ENCODE measurements at places on chromosomes 6 and 20. TPM values are rescaled to one million over a fixed set of nuclear protein-coding genes. Genes with fewer than 3 reads are reported as not detected.
A peak's percentile ranks its signal among the peaks of the same experiment; 100 is the strongest.

- DNase-seq, result no peak
- H3K27me3 ChIP-seq, result no peaks in the 10 kb centered on the region
- H3K4me3 ChIP-seq, result no peak overlapping the region
- peaks cover 4% of the 10 kb centered on the region for H3K4me1 ChIP-seq
Measured at GRCh38 chr6:112215488-112216284, 38.7 kb downstream of the LAMA4 start.

The COL20A1 gene
- total RNA-seq, result not detected

The CYP39A1 gene
- total RNA-seq, result 6.0 TPM

DNA sequence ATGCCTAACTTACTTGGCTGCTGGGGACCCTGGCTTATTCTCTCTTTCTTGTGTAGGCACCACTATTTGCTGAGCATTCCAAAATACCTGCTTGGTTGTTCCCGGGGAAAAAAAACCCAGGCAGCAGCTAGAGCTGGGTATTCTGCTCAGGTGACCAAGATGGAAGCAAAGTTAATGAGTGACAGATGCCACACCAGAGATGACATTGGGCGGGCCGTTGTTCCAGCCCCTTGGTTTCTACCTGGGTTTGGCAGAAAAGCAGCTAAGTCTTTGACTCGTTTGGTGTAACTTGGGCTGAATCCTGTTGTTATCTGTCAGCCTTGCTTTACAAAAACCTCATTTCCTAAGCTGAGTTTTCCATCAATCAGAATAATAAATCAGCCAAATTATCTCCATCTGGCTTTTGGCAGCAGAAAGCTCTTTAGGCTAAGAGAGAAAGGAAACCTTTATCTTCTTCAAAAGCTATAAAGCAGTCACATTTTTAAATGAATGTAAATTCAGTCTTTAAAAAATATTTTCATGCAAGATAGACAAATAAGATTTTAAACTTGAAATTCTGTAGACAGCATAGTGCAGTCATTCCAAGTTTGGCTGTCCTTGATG, 202.0 kb upstream of the GMDS start:
- no peak overlapping the region for H3K27ac ChIP-seq
- no peaks in the 10 kb centered on the region for H3K27me3 ChIP-seq
- H3K4me1 ChIP-seq, result peaks cover 5% of the 10 kb centered on the region

DNA sequence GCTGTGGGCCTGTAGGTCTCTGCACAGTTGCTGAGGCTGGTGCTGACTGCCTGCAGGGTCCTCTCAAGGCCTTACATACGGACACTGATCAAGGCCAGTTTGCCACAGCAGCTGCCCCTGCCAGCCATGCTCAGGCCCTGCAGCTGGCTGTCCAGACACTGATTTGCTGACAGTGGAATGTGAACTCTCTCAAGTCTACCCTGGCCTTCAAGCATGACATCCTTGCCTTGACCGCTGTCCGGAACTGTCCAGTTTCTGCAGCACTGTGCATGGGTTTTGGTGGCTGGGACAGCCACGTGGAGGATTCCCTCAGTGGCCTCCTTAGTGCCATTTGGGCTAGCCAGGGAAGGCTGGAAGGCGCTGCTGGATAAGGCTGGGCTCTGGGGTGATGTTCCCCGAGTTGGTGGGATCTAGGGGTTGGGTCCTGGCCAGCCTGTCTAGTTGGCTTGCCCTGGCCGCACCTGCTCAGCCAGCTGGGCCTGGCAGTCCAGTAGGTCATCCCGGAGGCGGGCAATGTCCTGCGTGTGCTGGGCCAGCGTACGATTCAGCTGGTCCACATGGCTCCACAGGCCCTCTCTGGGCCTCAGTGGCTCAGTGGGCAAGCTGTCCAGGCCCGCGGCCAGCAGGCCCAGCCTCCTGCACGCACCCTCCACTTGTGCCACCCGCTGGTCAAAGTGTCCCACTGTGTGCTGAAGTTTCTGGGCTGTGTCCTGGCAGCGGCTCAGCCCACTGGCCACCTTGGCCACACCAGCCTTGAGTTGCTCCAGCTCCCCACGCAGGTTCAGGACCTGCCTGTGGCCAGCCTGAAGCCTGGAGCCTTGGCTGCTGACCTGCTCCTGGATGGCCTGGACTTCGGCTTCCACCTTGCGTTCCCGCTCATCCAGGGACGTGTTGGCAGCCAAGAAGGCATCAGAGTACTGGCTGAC, 5.5 kb downstream of the EMILIN3 start:
- H3K36me3 ChIP-seq, result peaks cover 13% of the 10 kb centered on the region
- H3K4me1 ChIP-seq, result no peaks in the 10 kb centered on the region
- H3K4me3 ChIP-seq, result no peak overlapping the region
- no peaks in the 10 kb centered on the region for H3K27me3 ChIP-seq

- H3K4me3 ChIP-seq, result no peak overlapping the region
- H3K27me3 ChIP-seq, result no peaks in the 10 kb centered on the region
- no peak for DNase-seq
- no peak overlapping the region for H3K27ac ChIP-seq
Measured at GRCh38 chr20:60718743-60719480, 533.1 kb upstream of the CDH4 start.

DNA sequence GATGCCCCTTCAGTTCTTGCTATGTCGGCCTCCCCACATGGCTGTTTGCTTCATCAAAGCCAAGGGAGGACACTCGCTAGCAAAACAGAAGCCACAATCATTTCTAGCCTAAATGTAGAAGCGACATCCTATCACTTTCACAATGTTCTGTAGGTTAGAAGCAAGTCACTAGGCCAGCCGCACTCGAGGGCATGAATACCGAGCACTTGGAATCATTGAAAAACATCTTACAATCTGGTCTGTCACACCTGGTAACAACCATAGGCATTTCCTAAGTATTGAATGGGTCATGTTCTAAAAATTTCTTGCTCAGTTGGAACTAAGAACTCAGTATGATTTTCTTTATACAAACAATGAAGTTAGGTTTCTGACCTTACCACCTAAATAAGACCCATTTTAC, 192.3 kb downstream of the AIG1 start:
- no peak overlapping the region for H3K4me3 ChIP-seq
- H3K36me3 ChIP-seq, result no peaks in the 10 kb centered on the region
- no peak overlapping the region for H3K27ac ChIP-seq
- no peaks in the 10 kb centered on the region for H3K27me3 ChIP-seq
- no peaks in the 10 kb centered on the region for H3K4me1 ChIP-seq

GRCh38 chr6:13079096-13079723, 249.1 kb downstream of the TBC1D7 start:
- H3K4me1 ChIP-seq, result peaks cover 7% of the 10 kb centered on the region
- DNase-seq, result no peak
- H3K36me3 ChIP-seq, result no peaks in the 10 kb centered on the region
- H3K4me3 ChIP-seq, result no peak overlapping the region
- no peak overlapping the region for H3K27ac ChIP-seq

The ENPP3 gene
- 2.0 TPM for total RNA-seq

GRCh38 chr6:170025935-170026750, 264.7 kb downstream of the DLL1 start:
- peak; percentile 96 for DNase-seq
- H3K27ac ChIP-seq, result no peak overlapping the region
- H3K27me3 ChIP-seq, result no peaks in the 10 kb centered on the region
- H3K4me1 ChIP-seq, result no peaks in the 10 kb centered on the region
- no peaks in the 10 kb centered on the region for H3K36me3 ChIP-seq

The TMC2 gene
- not detected for total RNA-seq

DNA sequence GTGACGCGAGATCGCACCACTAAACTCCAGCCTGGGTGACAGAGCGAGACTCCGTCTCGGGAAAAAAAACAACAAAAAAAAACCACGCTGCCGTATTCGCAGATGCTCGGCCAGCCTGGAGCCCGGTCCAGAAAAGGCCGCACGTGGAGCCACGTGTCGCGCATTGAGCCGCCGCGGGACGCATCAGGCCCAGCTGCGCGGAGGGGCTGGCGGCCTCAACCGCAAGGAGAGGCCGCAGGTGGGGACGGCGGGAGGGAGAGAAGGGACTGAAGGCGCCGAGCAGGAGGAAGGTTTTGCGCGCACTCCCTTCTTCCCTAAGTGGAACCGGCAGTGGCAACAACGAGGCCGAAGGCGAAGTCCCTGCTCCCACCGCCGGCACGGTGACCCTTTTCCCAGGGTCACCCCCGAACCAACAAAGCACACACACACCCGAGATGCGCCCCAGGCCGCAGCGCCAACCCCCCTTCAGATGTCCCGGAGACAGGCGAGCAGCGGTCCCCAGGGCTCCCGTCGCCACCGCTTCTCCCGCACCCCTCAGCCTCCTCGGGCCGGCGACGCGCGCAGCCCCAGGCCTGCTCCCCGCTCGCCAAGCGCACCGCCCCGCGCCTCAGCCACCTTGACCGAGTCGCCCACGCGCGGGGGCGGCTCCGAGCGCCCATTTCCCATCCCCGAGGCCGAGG, 681 bp downstream of the SYCP2 start:
- H3K4me3 ChIP-seq, result no peak overlapping the region
- peaks cover 3% of the 10 kb centered on the region for H3K4me1 ChIP-seq
- H3K27me3 ChIP-seq, result no peaks in the 10 kb centered on the region
- DNase-seq, result no peak

GRCh38 chr20:17993546-17993945, 24.7 kb downstream of the MGME1 start:
- DNase-seq, result peak; percentile 13
- peaks cover 2% of the 10 kb centered on the region for H3K4me1 ChIP-seq
- H3K27me3 ChIP-seq, result no peaks in the 10 kb centered on the region
- H3K27ac ChIP-seq, result peak overlapping the region; percentile 16
- H3K4me3 ChIP-seq, result no peak overlapping the region

The NKX2-4 gene
- total RNA-seq, result not detected

DNA sequence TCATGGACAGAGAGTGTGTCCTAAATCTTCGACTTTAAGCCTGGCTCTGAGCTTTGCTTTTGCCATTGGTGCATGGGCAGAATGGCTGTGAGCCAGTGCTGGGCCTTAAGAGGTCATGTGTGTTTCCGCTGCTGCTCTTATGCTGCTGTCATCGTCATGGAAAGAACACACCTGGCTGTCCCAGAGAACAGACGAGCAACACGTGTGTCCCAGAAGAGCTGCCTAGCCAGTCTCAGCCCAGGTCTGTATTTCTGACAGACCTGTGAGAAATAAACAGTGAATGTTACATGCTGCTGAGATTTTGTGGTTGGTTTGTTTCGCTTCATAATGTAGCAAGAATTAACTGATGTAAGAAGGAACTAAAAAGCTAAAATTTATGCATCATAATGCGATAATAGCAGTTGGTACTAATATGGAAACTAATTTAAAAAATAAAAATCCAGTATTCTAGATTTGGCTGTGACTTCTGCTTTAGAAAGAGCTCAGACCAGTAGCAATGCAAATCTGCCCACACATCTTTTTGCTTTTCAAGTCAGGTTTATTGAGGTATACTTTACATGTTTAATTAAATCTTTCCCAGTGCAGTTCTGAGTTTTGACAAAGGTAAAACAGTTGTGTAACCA, 11.5 kb upstream of the SCP2D1 start:
- no peak overlapping the region for H3K4me3 ChIP-seq
- DNase-seq, result peak; percentile 11
- no peaks in the 10 kb centered on the region for H3K4me1 ChIP-seq

GRCh38 chr20:45406260-45407066, 1.6 kb upstream of the DBNDD2 start:
- no peaks in the 10 kb centered on the region for H3K27me3 ChIP-seq
- H3K4me3 ChIP-seq, result peak overlapping the region; percentile 78
- DNase-seq, result peak; percentile 47

- H3K4me3 ChIP-seq, result no peak overlapping the region
- no peaks in the 10 kb centered on the region for H3K36me3 ChIP-seq
- no peak overlapping the region for H3K27ac ChIP-seq
- DNase-seq, result no peak
- no peaks in the 10 kb centered on the region for H3K27me3 ChIP-seq
Measured at GRCh38 chr6:13284646-13285045, 43.7 kb downstream of the TBC1D7 start.

DNA sequence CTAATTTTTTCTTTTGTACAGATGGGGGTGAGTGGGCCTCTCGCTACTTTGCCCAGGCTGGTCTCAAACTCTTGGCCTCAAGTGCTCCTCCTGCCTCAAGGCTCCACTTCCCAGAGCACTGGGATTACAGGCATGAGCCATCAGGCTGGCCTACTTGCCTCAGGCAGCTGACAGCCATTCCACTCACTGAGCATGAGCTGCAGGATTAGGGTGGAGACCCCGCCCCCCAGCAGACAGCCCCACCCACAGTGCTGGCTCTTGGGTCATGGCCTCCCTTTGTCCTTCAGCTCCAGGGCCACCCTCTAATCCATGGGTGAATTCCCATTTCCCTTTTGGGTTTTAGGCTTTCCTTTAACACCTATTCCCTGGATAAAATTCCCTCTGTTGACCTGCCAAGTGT, 82.1 kb downstream of the BFSP1 start:
- H3K36me3 ChIP-seq, result no peaks in the 10 kb centered on the region
- no peaks in the 10 kb centered on the region for H3K4me1 ChIP-seq
- H3K4me3 ChIP-seq, result no peak overlapping the region
- no peak overlapping the region for H3K27ac ChIP-seq

GRCh38 chr20:41571006-41571405, 47.2 kb downstream of the CHD6 start:
- no peak overlapping the region for H3K4me3 ChIP-seq
- H3K27me3 ChIP-seq, result no peaks in the 10 kb centered on the region
- H3K36me3 ChIP-seq, result no peaks in the 10 kb centered on the region
- peak; percentile 21 for DNase-seq
- peaks cover 9% of the 10 kb centered on the region for H3K4me1 ChIP-seq

- no peaks in the 10 kb centered on the region for H3K4me1 ChIP-seq
- no peak for DNase-seq
- H3K36me3 ChIP-seq, result no peaks in the 10 kb centered on the region
- no peak overlapping the region for H3K27ac ChIP-seq
- no peak overlapping the region for H3K4me3 ChIP-seq
Measured at GRCh38 chr6:126188279-126188909, 151.5 kb upstream of the CENPW start.

GRCh38 chr6:46042355-46042999, 26.8 kb upstream of the CLIC5 start:
- no peak overlapping the region for H3K27ac ChIP-seq
- DNase-seq, result peak; percentile 52
- no peaks in the 10 kb centered on the region for H3K4me1 ChIP-seq
- H3K4me3 ChIP-seq, result no peak overlapping the region
- no peaks in the 10 kb centered on the region for H3K36me3 ChIP-seq

DNA sequence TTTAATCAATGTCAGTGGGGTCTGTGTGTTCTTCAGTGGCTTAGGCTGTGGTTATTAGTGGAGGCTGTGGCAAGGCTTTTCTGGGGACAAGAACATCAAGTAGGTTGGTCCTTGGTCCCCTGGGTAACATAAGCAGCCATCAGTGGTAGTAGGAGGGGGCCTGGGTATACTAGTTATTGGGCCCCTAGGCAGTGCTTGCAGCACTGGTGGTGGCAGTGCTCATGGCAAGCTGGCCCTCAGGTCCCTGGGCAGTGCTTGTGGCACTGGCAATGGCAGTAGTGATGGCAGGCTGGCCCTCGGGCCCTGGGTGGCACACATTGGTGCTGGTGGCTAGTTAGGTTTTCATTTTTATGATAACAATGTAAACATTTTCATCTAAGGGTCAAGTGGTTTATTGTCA, 32.5 kb upstream of the MAS1 start:
- H3K27me3 ChIP-seq, result no peaks in the 10 kb centered on the region
- H3K4me3 ChIP-seq, result no peak overlapping the region
- H3K27ac ChIP-seq, result no peak overlapping the region
- no peak for DNase-seq
